Glomerular endothelial cell (primary cell): ENCODE measurements at places on chromosomes 6 and 20. TPM values are rescaled to one million over a fixed set of nuclear protein-coding genes. Genes with fewer than 3 reads are reported as not detected.

GRCh38 chr6:160269023-160269521 is 10.5 kb upstream of the SLC22A2 start:
- no peak for DNase-seq

GRCh38 chr6:107600936-107601335 is 111.0 kb downstream of the SOBP start:
- peak; percentile 34 for DNase-seq

GRCh38 chr6:105380634-105381033 is 22.2 kb downstream of the PREP start:
- no peak for DNase-seq

GRCh38 chr6:23498013-23498412 is 628.0 kb upstream of the NRSN1 start:
- no peak for DNase-seq

- DNase-seq: peak; percentile 9
Measured at GRCh38 chr6:6788394-6789032, 200.0 kb downstream of the LY86 start.

GRCh38 chr6:76000629-76001028 is 71.8 kb downstream of the IMPG1 start:
- DNase-seq: no peak

DNA sequence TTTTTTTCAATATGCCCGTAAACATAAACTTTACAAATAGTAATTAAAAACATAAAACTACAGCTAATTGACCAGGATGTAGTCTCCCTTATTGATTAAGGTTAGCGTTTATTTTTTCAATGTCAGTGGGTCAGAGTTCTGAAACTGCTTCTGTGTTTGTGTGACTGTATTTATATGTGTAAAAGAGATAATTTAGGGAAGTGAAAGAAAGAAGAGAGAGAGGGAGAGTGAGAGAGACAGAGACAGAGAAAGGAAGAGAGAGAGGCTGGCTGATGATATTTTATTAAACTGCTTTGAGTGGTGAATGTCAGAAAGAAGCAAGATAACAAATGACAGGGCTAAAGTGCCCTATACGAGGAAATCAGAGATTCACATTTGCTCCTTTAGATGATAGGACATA is 266.1 kb upstream of the PTCHD4 start:
- DNase-seq: no peak

- DNase-seq: no peak
Measured at GRCh38 chr6:13508711-13509705, 21.6 kb upstream of the GFOD1 start.

GRCh38 chr6:109075934-109076333 is 18.7 kb downstream of the SESN1 start:
- DNase-seq: no peak

GRCh38 chr6:108587258-108588059 is 26.7 kb downstream of the FOXO3 start:
- DNase-seq: no peak

GRCh38 chr6:158686791-158687381 is 37.0 kb downstream of the SYTL3 start:
- DNase-seq: no peak

DNA sequence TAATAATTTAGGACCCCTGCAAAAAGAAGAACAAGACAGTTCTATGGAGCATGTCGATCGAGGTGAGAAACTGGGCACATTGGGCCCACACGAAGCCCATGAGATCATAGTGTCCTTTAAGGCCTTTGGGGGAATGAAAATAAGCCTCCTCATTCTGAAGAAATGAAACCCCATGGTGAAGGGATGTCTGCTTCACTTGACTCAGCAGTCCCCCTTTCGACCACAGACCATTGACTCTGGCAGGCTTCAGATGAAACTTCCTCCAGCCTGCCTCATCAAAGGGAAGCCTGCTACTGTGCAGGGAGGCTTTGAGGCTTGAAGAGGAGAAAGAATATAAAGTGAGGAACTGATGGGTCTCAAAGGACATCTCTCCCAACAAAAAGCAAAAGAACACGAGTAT is 144.2 kb upstream of the FBXL4 start:
- DNase-seq: no peak

GRCh38 chr20:24504331-24505285 is 35.2 kb downstream of the SYNDIG1 start:
- no peak for DNase-seq

- no peak for DNase-seq
Measured at GRCh38 chr6:87197547-87197946, 42.2 kb downstream of the ZNF292 start.

DNA sequence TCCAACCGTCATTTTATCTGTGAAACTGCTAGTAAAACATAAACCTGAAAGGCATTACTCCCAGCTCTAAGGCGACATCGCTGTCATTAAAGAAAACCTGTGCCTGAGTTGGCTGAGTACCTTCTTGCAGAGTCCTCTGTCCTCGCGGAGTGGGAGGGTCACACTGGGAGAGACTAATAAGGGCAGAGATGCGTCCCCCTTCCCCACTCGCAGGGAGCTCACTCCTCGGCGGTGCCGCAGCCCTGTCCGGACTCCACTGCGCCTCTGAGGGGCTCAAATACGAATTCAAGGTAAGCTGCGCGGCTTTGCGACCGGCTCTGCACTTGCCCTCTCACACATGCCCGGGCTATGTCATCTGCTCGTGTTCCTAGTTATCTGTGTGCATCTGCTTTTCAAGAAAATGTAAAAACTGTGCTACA is at the start of gene COL19A1:
Gene COL19A1 (plus strand): TSS at position 206 of the 419 bp plus-strand sequence. CDS start 13,012 bp downstream, outside the sequence.
- no peak for DNase-seq

DNA sequence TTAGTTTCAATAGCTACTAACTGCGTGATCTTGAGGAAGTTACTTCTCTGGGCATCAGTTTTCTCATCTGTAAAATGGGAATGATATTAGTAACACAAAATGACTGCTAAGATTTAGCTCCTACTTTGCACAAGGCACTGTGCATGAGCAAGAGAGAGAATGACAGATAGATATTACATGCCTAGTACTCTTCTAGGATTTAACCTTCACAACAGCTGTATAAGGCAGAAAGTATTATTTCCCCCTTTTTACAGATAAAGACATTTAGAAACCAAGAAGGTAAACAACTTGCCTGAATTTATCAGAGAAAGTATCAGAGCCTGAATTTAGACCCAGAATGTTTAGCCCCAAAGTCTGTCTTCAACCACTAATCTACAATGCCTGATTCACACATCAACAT is 281.6 kb downstream of the KHDC1L start:
- DNase-seq: no peak

DNA sequence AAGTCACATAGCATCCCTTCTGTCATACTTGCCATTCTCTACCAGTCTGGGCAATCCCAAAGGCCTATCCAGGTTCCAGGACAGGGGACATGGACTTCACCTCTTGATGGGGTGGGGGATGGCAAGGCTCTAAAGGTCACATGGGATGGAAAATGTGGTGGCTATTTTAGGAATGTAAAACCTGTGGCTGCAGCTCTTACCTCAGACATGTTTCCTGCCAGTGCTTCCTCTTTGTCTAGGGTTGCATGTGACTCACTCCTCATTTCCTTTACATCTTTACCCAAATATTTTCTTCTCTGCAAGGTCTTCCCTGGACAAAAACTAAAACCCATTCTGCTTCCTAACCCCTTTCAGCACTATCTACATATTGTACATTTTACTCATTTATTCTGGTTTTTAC is 135.7 kb downstream of the BTBD3 start:
- peak; percentile 78 for DNase-seq

DNA sequence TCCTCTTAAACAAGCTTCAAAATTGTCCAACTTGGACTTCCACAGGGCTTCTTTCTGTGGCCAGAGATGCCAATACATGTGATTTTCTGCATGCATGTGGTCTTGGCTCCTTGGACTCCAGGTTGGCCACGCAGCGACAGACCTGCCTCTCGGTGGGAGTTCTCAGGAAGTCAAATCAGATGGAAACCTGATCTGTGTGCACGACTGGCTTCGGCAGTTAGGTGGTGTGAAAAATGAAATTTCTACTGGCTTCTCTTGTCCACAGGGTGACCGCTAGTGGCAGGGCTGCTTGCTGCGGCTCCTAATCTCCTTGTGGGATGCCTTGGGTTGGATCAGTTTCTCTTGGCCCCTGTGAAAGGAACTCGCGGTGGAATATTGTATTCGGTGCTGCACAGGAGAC is 57.3 kb downstream of the PHACTR3 start:
- DNase-seq: no peak

GRCh38 chr6:159450815-159451465 is 242.1 kb downstream of the SOD2 start:
- no peak for DNase-seq

DNA sequence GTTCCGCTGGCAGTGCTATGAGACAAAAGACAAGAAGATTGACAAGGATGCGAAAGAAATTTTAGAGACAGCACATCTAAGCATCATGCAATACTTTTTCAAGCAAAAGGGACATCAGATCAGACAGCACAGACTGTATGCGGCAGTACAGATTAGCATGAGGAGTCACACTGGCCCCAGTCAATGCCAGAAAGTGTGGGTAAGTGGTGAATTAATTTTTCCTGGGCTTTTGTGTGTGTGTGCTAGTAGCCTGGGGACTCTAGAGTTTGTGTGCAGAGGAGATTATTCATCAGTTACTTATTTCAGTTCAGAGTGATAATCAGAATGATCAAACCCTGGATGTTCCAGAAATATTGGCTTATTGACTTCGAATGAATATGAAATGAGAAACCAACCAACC is 47.2 kb downstream of the LAMA4 start:
- no peak for DNase-seq

DNA sequence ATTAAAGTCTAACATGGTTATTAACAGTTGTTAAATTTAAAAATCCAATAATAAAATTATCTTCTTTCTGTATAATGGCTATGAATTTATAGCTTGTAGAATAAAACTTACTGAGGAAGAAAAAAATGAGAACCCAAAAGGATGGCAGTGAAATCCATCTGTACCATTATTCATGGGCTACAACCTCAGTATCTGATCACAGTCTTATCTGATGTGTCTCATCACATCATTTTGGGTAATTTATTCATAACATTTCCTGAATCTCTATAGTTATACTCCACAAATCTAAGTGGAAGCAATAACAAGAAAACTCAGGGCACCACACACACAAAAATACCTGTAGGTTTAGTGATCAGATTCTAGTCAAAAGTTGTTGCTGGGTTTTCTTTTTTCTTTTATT is 7.3 kb downstream of the CLDN20 start:
- no peak for DNase-seq

- DNase-seq: peak; percentile 39
Measured at GRCh38 chr6:46419576-46420002, 71.7 kb downstream of the RCAN2 start.

DNA sequence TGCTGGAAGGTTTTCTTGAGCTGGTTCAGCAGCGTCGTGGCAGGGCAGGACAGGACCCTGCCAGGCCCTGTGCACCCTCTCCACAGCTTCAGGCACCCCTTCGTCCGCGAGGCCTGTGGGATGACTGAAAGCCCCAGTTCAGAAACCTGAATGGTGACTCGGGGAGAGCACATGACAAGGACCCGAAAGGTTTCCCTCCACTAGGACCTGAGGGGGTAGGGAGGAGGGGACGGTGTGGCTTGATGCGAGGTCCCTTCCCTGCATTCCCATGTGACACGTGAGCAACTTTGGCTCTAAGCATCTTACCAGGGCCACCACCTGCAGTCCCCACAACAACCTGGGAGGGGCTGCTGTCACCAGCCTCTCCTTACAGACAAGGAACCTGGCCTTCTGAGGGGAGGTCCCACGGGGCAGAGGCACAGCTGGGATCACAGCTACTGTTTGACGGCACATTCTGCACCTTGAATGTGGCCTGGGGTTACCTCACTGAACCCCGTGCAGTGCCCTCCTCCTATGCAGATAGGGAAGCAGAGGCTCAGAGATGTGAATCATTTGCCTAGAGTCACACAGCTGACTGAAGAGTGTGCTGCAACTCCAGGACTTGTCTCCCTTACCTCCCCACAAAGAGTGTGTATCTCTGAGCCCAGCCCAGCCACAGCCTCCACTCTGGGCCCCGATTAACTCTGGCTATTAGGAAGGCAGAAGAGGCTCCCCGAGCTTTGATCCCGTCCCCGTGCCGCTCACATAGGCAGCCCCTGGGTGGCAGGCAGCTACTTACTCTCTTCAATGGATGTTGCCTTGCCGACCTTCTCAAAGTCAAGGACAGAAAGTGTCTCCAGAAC is 84.6 kb downstream of the PTPN1 start:
- no peak for DNase-seq

DNA sequence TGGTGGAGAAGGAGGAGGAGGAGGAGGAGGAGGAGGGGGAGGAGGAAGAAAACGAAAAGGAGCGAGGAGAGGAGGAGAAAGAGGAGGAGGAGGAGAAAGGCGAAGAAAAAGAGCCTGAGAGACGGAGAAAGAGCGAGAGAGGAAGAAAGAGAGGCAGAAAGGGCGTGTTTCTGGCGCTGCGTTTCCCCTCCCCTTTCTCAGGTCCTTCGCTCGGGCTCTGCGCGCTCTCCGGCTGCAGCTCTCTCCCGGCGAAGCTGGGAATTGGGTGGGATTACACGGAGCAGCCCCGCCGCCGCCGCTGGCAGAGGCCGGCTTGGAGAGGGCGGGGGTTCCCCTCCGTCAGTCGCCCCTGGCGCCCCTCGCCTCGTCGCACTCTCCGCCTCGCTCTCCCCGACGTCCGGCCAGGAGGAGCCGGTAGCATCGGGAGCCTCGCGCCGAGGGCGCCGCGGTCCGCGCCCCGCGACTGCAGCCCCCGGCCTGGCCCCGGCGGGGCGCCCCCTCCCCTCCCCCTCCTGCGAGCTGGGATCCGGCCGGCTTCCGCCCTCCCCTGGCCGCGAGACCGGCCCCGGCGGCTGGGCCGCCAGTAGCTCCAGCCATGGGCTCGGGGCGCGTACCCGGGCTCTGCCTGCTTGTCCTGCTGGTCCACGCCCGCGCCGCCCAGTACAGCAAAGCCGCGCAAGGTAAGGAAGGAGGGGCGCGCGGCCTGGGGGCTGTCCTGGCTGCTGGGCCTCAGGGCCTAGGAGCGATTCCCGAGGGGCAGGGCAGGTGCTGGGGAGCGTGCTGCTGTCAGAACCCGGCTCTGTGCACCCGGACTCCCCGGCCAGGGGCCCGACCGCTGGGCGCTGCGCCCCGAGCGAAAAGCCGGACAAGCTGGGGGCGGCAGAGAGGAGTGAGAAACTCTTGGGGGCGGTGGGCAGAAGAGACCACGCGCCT is at the start of gene SCUBE3:
Gene SCUBE3 (plus strand): TSS at position 133 of the 933 bp plus-strand sequence. CDS start 463 bp downstream, at position 596.
- no peak for DNase-seq

DNA sequence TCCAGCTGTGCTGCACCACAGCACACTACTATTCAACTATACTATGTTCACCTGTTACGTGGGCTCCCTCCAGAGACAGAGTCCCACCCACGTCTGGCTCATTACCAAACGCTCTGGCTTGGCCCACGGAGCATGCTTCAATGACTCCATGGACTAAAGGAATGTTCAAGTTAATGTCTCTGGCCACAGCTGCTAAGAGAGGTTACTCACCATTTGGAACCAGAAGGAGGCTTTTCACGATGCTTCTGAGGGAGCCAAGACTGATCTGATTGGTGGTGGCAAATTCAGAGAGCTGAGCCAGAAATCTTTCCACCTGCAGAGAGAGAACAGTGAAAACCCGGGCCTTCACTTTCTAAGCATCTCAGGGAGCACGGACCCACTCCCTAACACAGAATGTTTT is 15.6 kb downstream of the COMMD7 start:
- no peak for DNase-seq

PKHD1 gene
- total RNA-seq: 0.06 and 0.53 TPM in 2 replicates

ZNF391 gene
- total RNA-seq: 0.53 and 1.3 TPM in 2 replicates

TAP1 gene
- total RNA-seq: 75.3 and 106 TPM in 2 replicates

HFE gene
- 3.4 and 4.7 TPM in 2 replicates for total RNA-seq

NKX2-2 gene
- total RNA-seq: not detected in 2 replicates

AIF1 gene
- not detected in 2 replicates for total RNA-seq

ADGRF1 gene
- total RNA-seq: 0.82 TPM in 1 of 2 replicates, not detected in the other

LRRC73 gene
- total RNA-seq: 0.12 TPM in 1 of 2 replicates, not detected in the other
